ENCODE measurements at places on chromosomes 2 and 18.

GRCh38 chr2:118554616-118555015 lies 292.8 kb downstream of the EN1 start:
- DNase-seq: no peak

- DNase-seq: no peak
Observed at GRCh38 chr18:50114448-50114847, 80.5 kb downstream of the MYO5B start.

DNA sequence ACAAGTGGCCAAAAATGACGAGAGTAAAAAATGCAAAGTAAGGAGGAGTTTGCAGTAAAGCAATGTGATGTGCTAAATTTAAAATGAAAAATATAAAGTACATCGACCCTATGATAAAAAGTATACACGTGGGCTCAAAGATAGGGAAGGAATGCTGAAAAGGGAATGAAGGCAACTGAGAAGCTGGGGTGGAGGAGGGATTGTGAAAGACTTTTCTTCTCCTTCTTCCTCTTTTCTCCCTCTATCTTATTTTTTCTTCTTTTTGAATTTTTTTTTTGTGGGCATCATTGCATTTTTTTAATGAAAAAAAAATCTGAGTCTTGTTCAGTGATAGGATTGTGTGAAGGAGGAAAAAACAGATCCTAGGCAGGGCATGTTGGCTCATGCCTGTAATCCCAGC lies 57.6 kb upstream of the STK17B start:
- DNase-seq: no peak

DNA sequence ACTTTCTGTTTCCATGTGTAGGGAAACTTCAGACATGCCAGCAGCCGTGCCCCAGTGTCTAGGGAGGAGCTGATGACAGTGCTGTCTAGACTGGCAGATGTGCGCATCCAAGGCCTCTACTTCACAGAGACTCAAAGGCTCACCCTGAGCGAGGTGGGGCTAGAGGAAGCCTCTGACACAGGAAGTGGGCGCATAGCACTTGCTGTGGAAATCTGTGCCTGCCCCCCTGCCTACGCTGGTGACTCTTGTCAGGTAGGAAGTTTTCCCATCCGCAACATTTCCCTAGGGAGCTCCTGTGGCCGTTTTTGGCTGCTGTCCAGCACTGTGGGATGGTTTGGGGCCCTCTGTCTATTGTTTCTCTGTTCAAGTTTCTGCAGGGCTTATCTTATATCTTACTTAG lies 143.1 kb upstream of the TTC39C start:
- DNase-seq: no peak

GRCh38 chr18:57128220-57128932 lies 18.5 kb upstream of the BOD1L2 start:
- no peak for DNase-seq

DNA sequence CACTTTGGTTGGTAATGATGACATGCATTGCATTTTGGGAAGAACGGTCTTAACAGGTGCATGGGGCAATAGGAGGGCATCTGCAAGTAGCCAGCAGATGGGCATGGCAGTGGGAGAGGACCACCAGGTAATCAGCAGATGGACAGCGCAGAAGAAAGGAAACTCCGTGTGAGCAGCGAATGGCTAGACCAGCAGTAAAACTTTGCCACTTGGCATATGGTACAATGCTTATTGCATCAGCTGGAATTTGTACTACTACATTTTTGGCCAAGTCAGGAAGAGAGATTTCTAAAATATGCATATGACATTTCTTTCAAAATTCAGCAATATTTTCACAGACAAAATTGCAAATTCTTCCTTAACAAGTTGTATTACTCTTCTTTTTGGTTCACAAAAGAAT lies 768.5 kb downstream of the LRP1B start:
- DNase-seq: no peak

All from SW 1271 (cell line).